ENCODE measurements at places on chromosomes 1 and 21.
A peak's percentile ranks its signal among the peaks of the same experiment; 100 is the strongest.

DNA sequence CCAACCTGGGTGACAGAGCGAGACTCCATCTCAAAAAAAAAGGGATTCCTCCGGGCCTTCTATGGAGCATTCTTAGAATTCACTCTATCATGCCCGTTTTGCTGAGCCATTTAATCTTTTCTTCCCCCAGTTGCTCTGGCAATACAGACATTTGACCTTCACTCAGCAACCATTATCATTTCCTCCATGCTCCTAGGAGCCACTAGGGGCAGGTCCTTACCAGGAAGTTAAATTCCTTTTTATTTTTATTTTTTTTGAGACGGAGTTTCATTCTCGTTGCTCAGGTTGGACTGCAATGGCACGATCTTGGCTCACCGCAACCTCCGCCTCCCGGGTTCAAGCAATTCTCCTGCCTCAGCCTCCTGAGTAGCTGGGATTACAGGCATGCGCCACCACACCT is 9.7 kb upstream of the CGN start:
- DNase-seq: no peak

DNA sequence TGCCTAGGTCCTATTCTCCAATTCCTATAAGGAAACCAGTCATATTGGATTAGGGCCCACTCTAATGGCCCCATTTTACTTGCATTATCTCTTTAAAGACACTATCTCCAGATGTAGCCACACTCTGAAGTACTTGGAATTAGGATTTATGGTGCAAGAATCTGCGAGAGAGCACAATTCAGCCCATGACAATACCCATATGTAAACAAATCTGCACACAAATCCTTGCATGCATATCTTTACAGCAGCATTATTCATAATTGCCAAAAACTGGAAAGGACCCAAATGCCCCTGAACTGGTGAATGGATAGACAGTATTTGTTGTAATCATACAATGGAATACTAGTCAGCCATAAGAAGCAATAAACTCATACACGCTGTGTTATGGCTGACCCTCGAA is 229.8 kb upstream of the ADAMTS5 start:
- DNase-seq: no peak

GRCh38 chr1:201023517-201023902 is at the start of gene KIF21B:
KIF21B (minus strand) TSS chr1:201023714; CDS start chr1:201023383, 331 bp downstream.
- peak; percentile 88 for DNase-seq

- DNase-seq: no peak
These were observed 149.7 kb downstream of the TGFBR3 start for GRCh38 chr1:91736146-91736714.

DNA sequence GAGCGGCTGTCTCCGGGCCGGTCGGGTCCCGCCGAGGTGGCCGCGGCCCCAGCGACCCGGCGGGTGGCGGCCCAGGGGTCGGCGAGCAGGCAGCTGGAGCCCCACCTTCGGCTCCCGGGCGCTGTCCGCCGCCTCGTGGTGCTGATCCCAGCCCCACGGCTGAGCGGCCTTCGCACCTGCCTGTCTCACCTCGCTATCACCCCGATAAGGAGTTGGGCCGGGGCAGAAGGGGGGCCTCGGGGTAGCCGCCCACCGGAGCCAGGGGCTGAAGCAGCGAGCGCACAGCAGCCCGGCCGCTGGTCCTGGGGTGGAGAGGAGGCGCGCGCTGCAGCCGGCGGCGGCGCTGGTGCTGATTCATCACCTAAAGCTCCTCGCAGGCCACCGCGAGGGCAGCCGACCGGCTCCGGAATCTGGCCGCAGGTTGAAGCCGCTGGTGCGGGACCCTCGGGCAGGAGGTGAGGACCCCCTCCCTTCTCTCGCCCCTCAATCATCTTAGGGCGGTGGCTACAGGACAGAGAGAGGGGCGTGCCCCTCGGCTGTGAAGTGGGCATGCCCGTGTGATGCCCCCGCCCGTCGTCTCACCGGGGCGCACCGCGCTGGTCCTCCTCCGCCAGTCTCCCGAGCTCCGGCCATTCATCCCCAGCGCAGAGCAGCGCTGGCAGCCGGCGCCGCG is 575 bp downstream of the TRIM67 start:
- DNase-seq: no peak

- no peak for DNase-seq
These were observed 1278.3 kb downstream of the AMY1C start for GRCh38 chr1:105027838-105028471.

DNA sequence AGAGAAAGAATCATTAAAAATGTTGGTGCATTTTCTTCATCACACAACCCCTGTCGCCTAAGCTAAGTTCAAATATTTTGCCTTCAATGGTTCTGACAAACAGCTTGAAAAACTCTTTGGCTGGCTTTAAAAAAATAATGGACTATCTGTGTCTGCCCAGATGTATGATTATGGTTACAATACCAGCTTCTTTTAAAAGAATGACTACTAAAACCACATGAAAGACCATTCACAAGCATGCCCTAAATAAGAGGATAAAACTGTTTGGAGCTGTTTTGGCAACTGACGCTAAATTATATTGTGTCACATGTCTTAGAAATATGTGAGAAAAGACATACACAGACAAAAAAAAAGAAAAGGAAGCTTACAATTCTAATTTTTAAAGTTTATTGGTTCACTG is 23.7 kb upstream of the PLPPR4 start:
- DNase-seq: no peak

- no peak for DNase-seq
These were observed 12.7 kb upstream of the TRAF3IP3 start for GRCh38 chr1:209743145-209743482.

DNA sequence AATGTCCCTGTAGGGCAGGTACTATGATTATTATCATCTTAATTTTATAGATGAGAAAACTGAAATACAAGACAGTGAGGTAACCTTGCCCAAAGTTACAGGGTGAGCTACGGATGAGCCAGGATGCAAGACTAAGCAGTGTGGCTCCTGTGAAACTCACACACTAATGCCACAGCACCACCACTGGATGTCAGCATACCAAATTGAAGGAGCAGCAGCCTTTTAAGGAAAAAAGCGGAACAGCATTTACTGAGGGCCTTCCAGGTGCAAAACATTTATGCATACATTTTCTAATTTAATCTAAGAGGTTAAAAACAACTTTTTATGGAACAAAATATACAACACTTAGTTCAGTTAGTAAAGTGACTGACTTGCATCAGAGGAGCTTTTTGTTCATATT is 41.7 kb downstream of the SEC16B start:
- DNase-seq: peak; percentile 50

DNA sequence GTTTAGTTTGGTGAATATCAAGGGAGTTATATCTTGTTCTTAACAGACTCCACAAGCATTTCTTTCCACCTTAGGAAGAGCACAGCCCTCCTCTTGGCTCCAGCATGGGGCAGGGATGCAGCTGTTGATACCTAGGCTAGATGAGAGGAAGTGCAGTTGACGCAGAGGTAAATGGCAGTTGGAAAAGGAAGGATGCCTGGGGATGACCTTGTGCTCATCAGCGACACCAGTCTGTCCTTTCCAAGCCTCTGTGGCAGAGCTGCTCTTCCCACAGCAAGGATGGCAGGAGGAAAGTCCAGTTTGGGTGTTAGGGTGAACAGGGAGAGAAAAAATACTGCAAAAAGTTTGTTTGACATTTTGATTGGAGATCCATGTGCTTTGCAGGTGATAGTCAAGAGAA is 6.2 kb downstream of the PROX1 start:
- no peak for DNase-seq

- DNase-seq: no peak
These were observed 35.1 kb downstream of the ZNF281 start for GRCh38 chr1:200374569-200375295.

GRCh38 chr1:225754940-225755641 is 22.5 kb upstream of the SRP9 start:
- DNase-seq: no peak

DNA sequence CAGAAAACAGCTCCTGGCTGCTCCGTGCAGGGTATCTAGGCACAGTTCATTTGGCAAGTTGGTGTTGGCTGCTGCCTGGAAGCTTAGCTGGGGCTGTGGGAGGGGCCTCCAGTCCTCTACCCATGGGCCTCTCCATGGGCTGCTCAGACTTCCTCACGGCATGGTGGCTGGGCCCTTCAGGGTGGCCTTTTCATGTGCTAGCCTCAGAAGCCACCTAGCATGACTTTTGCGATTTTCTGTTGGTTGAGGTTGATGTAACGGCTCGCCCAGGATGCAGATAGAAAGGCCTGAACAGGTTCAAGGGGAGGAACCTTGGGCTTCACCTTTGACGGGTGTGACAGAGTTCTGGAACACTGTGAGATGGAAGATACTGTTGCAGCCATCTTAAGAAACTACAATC is 25.8 kb upstream of the LHX4 start:
- no peak for DNase-seq

DNA sequence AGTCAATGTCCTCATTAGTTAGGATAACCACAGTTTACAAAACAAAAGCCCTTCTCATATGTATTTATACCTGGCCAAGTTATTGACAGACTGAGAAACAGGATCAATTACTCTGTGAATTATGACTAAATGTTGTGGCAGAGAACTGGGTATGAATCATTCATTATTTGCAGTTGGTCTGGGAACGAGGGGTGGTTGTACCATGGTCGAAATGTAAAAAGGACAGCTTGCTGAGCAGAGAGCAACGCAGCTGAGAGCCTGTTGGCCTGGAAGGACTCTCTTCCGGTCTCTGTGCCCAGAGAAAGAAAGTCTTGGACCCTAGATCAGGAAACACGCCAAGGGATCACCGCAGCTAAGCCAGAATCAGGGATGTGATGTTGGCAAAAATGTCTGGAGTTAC is 169.6 kb downstream of the DISC1 start:
- DNase-seq: peak; percentile 37

DNA sequence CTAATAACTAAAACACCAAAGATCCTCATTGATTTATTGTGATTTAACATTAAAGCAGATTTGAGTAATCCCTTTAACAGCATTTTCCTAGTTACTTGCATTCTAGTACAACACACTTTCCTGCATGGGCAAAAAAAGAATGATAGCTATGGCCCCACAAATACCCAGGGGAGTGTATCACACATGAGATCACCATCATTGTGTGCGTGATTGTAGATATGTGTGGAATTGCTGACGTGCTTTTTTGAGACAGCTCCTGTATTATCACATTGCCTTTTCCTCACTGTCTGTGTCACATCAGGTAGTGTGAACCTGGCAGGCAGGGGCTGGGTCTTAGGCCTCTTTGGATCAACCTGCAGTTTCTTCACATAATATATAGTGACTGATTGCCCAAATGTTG is 48.5 kb upstream of the SAMD13 start:
- no peak for DNase-seq

DNA sequence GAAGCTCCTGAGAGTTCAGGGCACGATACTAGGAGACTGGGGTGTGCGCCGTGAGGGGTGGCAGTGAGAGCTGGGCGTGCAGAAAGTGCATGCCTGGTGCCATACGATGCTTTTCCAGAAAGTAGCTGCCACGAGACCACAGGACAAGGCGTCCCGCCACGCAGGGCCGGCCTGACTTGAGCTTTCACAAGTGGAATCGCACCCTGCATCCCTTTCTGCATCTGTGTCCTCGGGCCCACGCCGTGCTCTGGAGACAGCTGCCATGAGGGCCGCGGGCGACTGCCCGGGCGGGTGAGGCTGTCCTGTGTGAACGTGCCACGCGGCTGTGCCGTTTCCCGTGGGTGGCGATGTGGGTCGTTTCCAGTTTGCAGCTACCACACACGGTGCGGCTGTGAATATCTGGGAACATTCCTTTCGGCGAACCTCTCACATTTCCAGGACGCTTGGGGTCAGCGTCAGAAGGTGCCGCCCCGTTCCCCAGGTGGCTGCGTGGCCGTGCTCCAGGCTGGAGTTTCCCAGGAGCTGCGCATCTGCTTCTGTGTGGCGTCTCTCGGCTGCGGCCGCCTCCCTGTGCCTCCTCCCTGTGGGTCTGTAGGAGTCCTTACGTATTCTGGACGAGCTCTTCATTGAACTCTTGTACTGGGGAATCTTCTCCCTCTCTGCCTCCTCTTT is 1.0 kb upstream of the PERM1 start:
- DNase-seq: no peak
